ENCODE measurements at places on chromosomes 11 and 22. TPM values are rescaled to one million over a fixed set of nuclear protein-coding genes. Genes with fewer than 3 reads are reported as not detected.

TMEM151A gene
- not detected for total RNA-seq

SLN gene
- not detected for total RNA-seq

SUN2 gene
- total RNA-seq: 82.1 TPM

GRK3 gene
- 1.5 TPM for total RNA-seq

CYP2D6 gene
- not detected for total RNA-seq

TPBGL gene
- not detected for total RNA-seq

PTPRCAP gene
- total RNA-seq: not detected

DLG2 gene
- 0.20 TPM for total RNA-seq

APOBEC3A gene
- not detected for total RNA-seq

UQCR10 gene
- 91.3 TPM for total RNA-seq

IRAG1 gene
- total RNA-seq: 0.27 TPM

All from mammary microvascular endothelial cell (primary cell).